Stimulated activated CD4-positive, alpha-beta T cell treated with anti-CD3 and anti-CD28 coated beads, Interleukin-4, amount 100 ng/mL, for 1 hour (primary cell): ENCODE measurements at places on chromosomes 3 and 15.

- no peak for DNase-seq
Measured at GRCh38 chr3:42077785-42078184, 13.4 kb upstream of the TRAK1 start.

DNA sequence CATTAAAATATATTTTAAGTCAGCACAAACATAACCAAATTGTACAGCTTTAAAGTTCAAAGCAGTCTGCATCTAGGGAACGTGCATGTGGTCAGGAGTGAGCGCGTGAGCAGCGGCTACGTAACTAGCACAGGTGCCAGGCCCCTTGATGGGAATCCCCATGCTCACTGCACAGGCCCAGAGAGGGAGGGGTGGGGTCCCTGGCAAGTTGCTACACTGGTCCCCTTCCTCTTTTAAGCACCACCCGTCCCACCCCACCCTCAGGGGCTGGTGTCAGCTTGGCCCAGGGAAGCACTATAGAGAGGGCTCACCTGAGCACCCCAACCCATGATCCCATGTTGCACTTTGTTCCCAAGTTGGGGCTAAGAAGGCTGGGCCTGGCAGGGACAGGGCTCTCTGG lies 835 bp upstream of the GMPPB start:
- DNase-seq = no peak

DNA sequence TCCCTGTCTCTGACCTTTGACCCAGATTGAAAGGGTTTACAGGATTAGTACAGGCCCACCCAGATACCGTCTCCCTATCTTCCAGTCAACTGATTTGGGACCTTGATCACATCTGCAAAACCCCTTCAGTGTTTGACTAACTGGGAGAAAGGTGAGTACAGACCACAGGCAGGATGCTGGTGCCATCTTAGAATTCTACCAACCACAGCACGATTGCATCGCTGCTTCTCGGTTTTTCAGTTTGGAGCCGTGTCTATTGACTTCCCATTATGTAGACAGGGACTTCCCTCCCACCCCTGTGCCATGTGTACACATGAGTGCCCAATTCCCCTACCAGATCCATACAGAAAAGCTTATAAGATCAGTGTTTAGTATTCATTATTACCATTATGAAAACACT lies 6.6 kb upstream of the KLF13 start:
- no peak for DNase-seq

DNA sequence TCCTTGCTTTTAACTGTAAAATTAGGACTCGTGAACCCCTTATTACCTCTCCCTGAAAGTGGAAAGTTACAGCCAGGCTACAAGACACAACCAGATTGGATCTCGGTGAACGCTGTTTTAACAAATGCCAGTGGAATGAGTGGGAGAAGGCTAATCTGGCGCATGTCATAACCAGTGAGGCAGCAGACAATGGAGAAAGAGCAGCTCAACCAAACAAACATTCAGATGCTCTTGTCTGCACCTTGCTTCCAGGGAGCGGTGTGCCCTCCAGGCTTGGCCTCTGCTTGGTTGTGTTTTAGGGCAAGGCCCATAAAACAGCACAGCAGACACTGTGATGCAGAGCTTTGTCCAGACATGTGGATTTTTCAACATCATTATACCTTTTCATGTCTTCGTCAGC lies 45.9 kb upstream of the ATP1B3 start:
- DNase-seq = no peak

DNA sequence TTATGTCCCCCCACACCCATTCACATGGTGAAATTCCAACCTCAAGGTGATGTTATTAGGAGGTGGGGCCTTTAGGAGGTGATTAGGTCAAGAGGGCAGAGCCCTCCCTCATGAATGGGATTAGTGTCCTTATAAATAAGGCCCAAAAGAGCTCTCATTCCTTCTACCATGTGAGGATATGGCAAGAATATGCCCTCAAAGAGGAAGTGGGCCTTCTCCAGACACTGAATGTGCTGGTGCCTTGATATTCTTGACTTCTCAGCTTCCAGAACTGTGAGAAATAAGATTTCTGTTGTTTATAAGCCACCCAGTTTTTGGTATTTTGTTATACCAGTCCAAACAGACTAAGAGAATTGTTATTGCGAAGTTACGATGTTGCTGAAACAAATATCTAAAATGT lies 94.4 kb downstream of the ANKRD28 start:
- no peak for DNase-seq

- no peak for DNase-seq
Measured at GRCh38 chr15:99442252-99442897, 123.4 kb upstream of the MEF2A start.

DNA sequence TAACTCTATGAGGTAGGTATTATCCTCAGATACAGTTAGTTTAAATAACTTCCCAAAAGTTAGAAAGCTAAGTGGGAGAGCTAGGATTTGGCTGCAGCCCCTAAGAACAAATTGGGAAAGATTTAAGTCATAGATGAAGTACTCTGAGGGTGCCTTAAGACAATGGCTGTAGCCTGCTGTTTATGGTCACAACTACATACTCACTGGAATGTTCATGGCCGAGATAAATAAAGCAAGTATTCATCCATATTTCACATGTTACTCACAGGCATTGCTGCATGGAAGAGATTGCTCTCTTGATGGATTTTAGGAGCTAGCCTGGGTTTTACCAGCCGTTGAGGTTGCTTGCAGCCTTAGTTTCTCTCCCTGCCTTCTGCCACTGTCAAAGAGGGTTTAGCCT lies 145.0 kb downstream of the CMSS1 start:
- no peak for DNase-seq

GRCh38 chr3:158568784-158569183 lies 2.2 kb upstream of the MLF1 start:
- no peak for DNase-seq

DNA sequence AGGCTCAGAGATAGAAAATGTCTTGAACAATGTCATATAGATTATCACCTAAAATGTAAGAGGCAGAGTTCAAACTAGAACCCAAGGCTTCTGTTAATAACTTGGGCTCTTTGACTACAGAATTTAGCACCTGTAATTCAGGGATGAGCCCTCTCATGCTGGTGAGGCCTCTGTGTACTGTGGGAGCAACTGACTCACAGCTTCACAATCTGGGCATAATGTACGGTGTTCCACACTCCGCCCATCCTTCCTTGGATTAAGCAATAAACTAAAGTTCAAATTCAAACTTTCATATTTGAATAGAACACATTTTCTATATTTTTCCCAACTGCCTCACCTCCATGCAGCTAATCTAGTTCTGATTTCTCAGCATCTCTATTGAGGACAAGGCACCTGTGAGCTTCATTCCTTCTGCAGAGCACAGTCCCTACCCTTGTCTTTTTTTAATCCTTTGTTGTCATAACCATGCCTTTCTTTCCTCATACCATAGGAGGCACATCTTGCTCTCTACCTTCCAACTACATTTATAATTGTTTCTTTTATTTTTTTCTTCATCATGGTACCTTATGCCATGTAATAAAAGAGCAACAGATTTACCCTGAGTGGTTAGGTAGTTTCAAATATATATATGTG lies 392.1 kb downstream of the NLGN1 start:
- no peak for DNase-seq

DNA sequence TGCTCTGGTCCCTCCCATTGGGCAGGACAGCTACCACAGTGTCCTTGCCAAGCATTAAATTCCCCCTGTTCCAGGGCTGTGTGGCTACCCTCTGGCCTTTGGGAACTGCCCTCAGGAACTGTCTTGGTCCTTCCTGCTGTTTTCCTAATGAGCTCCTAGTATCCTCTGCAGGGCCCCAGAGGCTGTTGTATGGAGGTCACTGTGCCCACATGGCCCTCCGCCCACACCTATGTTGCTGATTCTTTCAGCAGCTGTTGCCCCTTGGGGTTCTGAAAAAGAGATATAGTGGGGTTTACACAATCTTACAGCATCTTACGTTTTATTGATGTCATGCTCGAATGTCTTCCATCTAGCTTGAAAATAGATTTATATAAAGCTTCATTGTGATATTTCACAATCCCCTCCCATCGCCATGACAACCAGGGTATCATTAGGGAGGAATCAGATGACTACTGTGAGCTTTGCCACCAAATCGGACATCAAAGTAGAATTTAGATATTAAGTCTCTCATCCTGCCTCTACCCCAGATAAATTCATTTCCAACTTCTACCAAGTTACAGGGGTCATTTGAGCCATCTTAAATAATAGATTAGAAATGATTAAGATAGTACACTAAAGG lies 97.1 kb upstream of the NR2E3 start:
- no peak for DNase-seq

DNA sequence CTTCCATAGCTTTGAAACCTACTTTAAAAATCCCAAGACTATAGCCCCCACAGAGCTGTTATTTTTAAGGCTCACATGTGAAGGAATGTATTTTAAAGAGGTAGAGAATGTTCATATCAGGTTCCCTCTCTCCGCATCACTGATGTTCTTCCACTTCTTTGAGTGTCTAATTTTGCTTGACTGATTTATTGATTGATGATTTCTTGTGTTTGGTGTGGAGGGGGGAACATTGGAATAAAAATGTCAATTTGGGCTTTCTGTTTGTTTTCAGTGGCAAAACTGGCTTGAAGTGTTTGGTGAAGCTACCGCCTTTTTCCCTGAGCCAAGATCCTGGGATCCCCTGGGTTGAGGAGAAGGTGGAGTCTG lies 2.7 kb upstream of the TMEM212 start:
- DNase-seq = no peak

- no peak for DNase-seq
Measured at GRCh38 chr15:74888716-74889115, 1.1 kb upstream of the MPI start.
